Calu3 (cell line): ENCODE measurements at places on chromosomes 11 and 22.

DNA sequence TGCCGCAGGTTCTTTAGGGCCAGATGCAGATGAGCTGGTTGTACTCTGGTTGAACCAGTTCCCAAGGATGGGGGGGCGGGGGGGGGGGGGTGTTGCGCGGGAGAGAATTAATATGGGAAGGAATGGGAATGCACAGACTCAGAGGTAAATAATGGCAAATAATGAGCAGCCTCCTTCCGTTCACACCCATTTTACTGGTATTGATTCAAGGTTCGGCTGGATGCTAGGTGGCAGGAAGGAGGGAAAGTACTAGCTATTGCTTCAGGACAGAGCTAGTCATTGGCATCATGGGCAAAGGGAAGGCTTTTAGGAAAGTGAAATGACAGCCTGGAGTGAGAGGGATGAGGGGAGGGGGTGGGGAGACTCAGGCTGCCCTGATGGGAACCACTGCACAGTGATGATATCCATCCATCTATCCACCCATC lies at the start of gene VSTM5:
Gene VSTM5 (minus strand): TSS at position 25 of the 425 bp plus-strand sequence. CDS start 116 bp downstream, outside the sequence.
- no peak for DNase-seq
- H3K4me3 ChIP-seq = peak within 1 kb of the TSS; percentile 64
- peaks cover 4% of the 10 kb centered on the region for H3K36me3 ChIP-seq
- H3K27ac ChIP-seq = no peak within 1 kb of the TSS
- H3K27me3 ChIP-seq = no peaks in the 10 kb centered on the region

DNA sequence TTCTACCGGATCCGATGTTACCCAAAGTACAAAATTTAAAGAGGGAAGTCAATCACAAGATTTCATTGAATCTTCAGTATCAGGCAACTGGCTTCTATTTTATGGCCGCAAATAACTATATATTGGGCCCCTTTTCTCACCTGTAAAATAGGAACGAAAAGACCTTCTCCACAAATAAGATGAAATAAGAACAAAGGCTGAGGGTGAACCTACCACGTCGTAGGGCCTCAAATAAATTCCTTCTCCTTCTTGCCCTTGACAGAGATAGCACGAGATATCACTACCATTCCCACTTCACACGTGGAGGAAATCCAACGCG lies 794 bp upstream of the EMSY start:
- peaks cover 33% of the 10 kb centered on the region for H3K36me3 ChIP-seq
- H3K4me3 ChIP-seq = peak overlapping the region; percentile 99
- DNase-seq = no peak
- peak overlapping the region; percentile 96 for H3K27ac ChIP-seq
- peaks cover 8% of the 10 kb centered on the region for H3K4me1 ChIP-seq
- H3K27me3 ChIP-seq = no peaks in the 10 kb centered on the region

DNA sequence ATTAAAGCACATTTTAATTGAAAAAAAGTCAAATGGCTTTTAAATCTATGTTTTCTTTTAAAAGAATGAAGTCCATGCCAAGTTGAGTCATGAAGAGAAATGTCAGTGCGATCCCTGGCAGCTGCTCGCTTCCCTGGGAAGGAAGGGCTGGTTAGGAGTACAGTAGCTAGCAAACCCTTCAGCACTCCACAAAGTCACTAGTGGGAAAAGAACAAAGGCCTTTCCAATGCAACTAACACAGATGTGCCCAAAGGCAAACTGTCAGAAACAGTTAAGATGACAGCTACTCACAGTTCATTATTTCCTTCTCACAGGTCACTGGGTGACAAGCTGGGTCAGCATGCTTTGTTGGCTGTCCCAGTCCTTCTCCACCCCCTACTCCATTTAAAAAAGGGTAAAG lies 308.7 kb downstream of the DCDC1 start:
- no peak for DNase-seq
- H3K4me1 ChIP-seq = no peaks in the 10 kb centered on the region
- H3K4me3 ChIP-seq = no peak overlapping the region
- no peaks in the 10 kb centered on the region for H3K36me3 ChIP-seq
- no peaks in the 10 kb centered on the region for H3K27me3 ChIP-seq
- no peak overlapping the region for H3K27ac ChIP-seq

DNA sequence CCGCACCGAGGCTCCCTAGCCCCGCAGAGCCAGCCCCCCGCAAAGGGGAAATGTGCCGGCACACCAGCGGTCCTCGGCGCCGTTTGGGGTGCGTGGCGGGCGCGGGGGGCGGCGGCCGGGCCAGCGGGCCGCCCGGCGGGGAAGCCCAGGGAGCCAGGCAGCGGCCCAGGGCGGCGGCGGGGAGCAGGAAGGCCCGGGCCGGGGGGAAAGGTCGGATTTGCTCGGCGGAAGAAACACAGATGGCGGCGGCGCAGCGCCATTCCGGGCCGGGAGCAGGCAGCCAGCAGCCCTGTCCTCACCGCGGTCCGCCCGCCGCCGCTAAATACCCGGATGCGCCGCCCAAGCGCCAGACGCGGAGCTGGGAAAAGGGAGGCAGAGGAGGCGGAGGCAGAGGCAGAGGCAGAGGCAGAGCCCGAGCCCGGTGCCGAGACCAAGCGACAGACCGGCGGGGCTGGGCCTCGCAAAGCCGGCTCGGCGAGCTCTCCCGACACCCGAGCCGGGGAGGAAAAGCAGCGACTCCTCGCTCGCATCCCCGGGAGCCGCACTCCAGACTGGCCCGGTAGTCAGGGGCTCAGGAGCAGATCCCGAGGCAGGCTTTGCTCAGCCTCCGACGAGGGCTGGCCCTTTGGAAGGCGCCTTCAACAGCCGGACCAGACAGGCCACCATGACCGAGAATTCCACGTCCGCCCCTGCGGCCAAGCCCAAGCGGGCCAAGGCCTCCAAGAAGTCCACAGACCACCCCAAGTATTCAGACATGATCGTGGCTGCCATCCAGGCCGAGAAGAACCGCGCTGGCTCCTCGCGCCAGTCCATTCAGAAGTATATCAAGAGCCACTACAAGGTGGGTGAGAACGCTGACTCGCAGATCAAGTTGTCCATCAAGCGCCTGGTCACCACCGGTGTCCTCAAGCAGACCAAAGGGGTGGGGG lies 2.6 kb upstream of the GCAT start:
- peak overlapping the region; percentile 86 for H3K27ac ChIP-seq
- peak overlapping the region; percentile 90 for H3K4me3 ChIP-seq
- H3K27me3 ChIP-seq = peaks cover 16% of the 10 kb centered on the region
- H3K4me1 ChIP-seq = peaks cover 16% of the 10 kb centered on the region

DNA sequence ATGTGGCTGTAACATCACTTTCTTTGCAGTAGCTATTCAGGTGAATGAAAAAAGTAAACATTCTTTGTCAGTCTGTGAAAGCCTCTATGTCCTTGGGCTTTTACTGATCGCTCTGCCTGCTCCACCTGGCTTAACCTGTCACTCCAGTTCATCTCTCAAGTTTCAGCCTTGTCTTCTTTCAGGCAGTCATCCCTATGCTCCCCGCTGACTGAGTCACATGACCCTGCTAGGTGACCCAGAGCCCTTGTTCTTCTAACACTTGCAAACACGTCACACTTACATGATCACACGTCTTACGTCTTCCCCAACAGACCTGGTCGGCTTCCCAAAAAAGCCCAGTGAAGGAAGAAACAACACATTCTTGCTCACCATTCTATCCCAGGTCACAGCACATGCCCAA lies 499.3 kb upstream of the TENM4 start:
- H3K4me1 ChIP-seq = no peaks in the 10 kb centered on the region
- no peak overlapping the region for H3K4me3 ChIP-seq
- no peaks in the 10 kb centered on the region for H3K36me3 ChIP-seq
- DNase-seq = no peak
- no peaks in the 10 kb centered on the region for H3K27me3 ChIP-seq

- peaks cover 9% of the 10 kb centered on the region for H3K4me1 ChIP-seq
- H3K27ac ChIP-seq = no peak overlapping the region
- no peaks in the 10 kb centered on the region for H3K27me3 ChIP-seq
- no peak overlapping the region for H3K4me3 ChIP-seq
Observed at GRCh38 chr22:50398831-50399648, 55.9 kb downstream of the PPP6R2 start.

GRCh38 chr11:79678780-79679452 lies 238.1 kb upstream of the TENM4 start:
- H3K4me3 ChIP-seq = no peak overlapping the region
- H3K27ac ChIP-seq = no peak overlapping the region
- no peak for DNase-seq

DNA sequence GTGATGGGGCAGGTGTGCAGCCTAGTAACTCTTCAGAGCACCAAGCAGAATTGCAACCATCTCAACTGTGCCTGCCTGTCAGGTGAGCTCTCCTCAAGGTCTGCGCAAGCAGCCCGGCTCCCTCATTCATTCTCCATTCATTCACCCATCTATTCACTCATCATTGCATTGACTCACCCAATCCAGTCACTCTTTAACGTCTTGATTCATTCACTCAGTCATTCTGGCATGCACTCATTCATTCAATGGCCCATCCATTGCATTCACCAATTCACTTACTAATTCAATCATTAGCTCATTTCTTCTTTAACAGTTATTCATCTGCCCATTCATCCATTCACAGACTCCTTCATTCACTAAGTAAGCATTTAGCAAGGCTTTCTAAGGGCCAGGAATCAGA lies 111.8 kb downstream of the PDE2A start:
- no peaks in the 10 kb centered on the region for H3K4me1 ChIP-seq
- H3K27ac ChIP-seq = no peak overlapping the region
- DNase-seq = no peak
- H3K4me3 ChIP-seq = no peak overlapping the region
- no peaks in the 10 kb centered on the region for H3K36me3 ChIP-seq

- no peak for DNase-seq
- peaks cover 32% of the 10 kb centered on the region for H3K36me3 ChIP-seq
- peak overlapping the region; percentile 52 for H3K27ac ChIP-seq
- peaks cover 26% of the 10 kb centered on the region for H3K4me1 ChIP-seq
- H3K4me3 ChIP-seq = peak overlapping the region; percentile 88
- H3K27me3 ChIP-seq = no peaks in the 10 kb centered on the region
Observed at GRCh38 chr11:72812604-72812966, 1.6 kb upstream of the ATG16L2 start.

DNA sequence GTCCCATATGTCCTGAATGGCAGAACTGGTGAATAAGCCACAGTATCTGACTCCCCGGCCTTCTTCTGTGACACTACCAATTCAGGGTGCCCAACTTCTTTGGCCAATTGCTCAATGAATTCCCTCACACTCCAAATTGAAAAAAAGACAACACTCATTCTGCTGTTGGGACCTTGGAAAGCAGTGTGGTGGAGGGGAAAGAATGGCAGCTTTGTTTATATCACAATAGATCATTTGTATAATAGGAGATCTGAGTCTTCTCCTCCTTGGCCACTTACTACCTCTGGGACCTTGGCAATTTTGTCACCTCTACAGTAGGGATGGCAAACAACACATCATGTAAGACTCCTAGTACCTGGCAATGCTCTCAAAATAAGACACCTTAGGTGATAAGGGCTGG lies 64.6 kb downstream of the OPCML start:
- no peaks in the 10 kb centered on the region for H3K4me1 ChIP-seq
- H3K27me3 ChIP-seq = no peaks in the 10 kb centered on the region
- no peak overlapping the region for H3K4me3 ChIP-seq
- H3K27ac ChIP-seq = no peak overlapping the region

GRCh38 chr22:25780673-25781072 lies 38.7 kb downstream of the MYO18B start:
- peaks cover 76% of the 10 kb centered on the region for H3K27me3 ChIP-seq
- H3K4me1 ChIP-seq = no peaks in the 10 kb centered on the region
- H3K36me3 ChIP-seq = no peaks in the 10 kb centered on the region
- no peak overlapping the region for H3K4me3 ChIP-seq
- DNase-seq = no peak
- no peak overlapping the region for H3K27ac ChIP-seq

DNA sequence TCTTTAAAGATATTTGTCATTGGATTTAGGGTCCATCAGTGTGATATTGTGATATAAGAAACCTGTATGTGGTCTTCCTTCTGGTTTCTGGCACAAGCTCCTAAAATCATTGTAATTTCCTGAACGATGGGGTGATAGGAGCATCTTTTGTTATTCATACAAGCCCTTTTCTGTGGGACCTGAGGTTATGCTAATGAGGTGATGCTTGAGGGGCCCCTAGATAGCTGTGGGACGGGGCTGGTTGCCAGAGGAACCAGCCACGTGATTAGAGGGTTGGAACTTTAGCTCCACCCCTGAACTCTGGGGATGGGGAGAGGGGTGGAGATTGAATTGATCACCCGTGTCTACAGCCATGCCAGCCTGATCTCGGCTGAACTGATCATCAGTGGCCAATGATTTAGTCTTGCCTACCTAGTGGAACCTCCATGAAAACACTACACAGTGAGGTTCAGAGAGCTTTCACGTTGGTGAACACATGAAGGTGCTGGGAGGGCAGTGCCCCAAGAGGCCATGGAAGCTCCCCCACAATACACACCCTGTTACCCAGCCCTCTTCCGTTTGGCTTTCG lies 62.8 kb downstream of the BCR start:
- DNase-seq = no peak
- H3K4me1 ChIP-seq = peaks cover 54% of the 10 kb centered on the region
- peaks cover 17% of the 10 kb centered on the region for H3K36me3 ChIP-seq
- H3K4me3 ChIP-seq = no peak overlapping the region
- H3K27me3 ChIP-seq = no peaks in the 10 kb centered on the region
- no peak overlapping the region for H3K27ac ChIP-seq

- DNase-seq = no peak
- H3K4me1 ChIP-seq = no peaks in the 10 kb centered on the region
- H3K4me3 ChIP-seq = no peak overlapping the region
- no peaks in the 10 kb centered on the region for H3K36me3 ChIP-seq
- H3K27me3 ChIP-seq = peaks cover 35% of the 10 kb centered on the region
- H3K27ac ChIP-seq = no peak overlapping the region
Observed at GRCh38 chr11:69881467-69882269, 62.5 kb upstream of the FGF3 start.

DNA sequence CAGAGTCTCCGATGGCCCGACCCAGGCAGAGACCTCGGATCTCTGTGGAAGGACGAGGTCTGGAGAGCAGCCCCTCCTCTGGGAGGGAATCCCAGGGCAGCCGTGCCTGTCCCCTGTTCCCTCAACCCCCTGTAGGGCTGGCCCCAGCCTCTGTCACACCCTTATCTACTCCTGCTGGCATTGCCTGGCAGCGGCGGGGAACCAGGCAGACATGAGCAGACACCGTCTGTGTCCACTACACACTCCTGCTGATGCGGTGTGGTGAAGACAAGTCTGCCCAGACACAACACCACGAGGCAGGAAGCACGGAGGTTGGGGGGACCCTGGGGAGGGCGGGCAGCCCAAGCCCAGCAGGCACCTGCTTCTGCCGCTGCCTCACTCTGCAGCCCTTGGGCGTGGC lies 52.5 kb upstream of the A4GALT start:
- no peaks in the 10 kb centered on the region for H3K27me3 ChIP-seq
- no peak for DNase-seq
- H3K36me3 ChIP-seq = peaks cover 21% of the 10 kb centered on the region
- no peak overlapping the region for H3K4me3 ChIP-seq
- peaks cover 11% of the 10 kb centered on the region for H3K4me1 ChIP-seq
- H3K27ac ChIP-seq = no peak overlapping the region
